ENCODE measurements at places on chromosomes 7 and 10.
A peak's percentile ranks its signal among the peaks of the same experiment; 100 is the strongest.

GRCh38 chr10:118271671-118272070 lies 70.5 kb downstream of the FAM204A start:
- DNase-seq: no peak

GRCh38 chr10:110636932-110637557 lies 7.1 kb upstream of the RBM20 start:
- peak; percentile 77 for DNase-seq

DNA sequence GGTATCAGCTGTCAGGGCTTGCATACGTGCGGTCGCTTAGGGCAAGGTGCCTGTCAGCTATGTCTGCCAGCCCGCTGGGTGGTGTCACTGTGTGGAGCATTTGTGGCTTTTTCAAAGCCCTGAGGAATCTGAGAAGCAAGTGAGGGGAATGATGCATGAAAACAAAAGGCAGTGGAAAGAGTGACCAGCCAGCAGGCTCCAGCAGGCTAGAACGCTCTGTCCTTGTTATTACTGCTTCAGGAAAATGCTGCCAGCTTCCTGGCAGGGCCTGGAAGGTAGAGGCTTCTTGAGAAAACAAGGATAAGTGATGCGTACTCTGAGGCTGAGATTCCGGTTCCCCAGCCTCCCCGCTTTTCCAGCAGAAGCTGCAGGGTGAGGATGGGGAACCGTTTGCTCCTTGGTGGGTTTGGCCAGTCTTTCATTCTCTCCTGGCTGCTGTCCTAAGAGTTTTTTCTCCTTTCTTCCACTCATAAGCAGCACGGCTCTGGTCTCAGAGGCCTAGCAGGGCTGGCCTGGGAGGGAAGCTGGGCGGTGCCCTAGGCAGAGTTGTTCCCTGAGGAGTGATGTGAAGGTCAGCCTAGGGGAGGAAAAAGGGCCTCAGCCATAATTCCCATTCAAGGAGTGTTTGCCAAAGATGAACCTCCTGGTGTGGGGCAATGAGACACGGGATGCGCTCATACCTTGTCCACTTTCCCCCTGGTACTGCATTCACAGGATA lies 42.8 kb upstream of the MKLN1 start:
- no peak for DNase-seq

- DNase-seq: peak; percentile 32
Measured at GRCh38 chr10:115093286-115093775, at the start of gene ATRNL1. Gene ATRNL1, plus strand, starts transcription at chr10:115093365. Its CDS starts 386 bp downstream, at chr10:115093751.

- peak; percentile 22 for DNase-seq
Measured at GRCh38 chr7:1899951-1900762, 230.1 kb downstream of the ELFN1 start.

DNA sequence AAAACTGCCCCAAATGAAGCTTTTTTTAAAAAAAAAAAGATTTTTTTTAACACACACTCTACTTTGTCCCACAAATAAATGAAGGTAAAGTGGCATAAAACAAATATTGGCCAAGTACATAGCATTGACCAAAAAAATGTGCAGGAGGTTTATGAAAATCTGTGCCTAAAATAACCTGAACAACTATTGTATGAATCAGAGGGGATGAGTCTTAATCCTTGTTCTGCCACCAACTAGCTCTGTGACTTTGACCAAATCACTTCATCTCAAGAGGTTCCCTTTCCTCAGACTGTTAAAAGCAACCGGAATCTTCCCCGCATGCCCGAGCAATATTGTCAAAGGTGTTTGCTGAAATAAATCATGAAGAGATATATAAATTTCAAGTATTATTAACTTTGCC lies 150.4 kb upstream of the NEBL start:
- no peak for DNase-seq

DNA sequence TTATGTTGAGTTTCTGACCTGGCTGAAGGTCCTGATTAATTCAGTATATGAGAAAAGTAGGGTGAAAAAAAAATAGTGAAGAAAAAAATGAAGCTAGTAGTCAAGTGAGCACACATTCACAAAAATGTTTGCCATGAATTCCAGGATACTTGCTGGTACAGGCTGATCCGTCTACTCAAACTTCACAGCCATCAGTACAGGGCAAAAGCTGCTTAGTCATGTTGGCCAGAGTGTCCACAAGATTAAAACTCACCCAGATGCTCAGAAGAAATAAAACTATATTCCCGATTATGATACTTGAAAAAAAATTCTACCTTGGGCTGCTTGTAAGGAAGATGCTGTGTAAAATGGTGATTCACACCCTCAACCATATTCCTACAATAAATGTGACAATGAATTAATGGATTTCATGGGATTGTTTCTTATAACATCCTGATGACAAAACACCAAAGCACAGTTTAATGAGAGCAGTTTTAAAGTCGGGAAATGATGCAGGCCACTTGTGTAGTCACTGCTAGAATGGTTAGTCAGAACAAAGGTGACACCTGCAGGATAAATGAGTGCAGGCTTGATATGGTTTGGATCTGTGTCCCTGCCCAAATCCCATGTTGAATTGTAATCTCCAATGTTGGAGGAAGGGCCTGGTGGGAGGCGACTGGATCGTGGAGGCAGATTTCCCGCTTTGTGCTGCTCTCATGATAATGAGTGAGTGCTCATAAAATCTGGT lies 49.2 kb upstream of the ANKRD1 start:
- DNase-seq: no peak

DNA sequence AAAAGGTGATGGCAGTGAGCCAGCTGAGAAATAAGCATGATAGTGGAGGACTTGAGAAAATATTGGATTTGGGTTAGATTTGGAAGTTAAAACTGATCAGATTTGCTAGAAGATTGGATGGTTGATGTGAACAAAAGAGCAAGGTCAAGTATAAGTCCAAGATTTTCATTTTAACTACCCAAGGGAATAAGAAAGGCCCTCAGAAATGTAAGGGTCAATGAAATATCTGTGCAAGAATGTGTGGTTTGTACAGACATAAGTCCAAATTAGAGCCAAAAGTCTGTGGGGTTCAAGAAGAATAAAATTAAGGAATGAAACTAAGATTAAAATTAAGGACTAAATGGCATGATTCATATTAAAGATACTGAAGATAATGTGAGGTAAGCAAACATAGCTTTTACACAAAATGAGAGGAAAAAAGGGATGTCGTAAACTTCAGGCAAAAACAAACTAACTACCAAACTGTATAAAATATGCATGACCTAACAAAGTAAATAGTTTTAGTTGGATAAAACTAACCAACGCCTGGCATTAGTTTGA lies 78.4 kb upstream of the CACNA2D1 start:
- DNase-seq: no peak

- DNase-seq: peak; percentile 47
Measured at GRCh38 chr10:69801434-69802315, at the start of gene COL13A1. Gene COL13A1, plus strand, starts transcription at chr10:69801906. Its CDS starts 518 bp downstream, at chr10:69802424.

DNA sequence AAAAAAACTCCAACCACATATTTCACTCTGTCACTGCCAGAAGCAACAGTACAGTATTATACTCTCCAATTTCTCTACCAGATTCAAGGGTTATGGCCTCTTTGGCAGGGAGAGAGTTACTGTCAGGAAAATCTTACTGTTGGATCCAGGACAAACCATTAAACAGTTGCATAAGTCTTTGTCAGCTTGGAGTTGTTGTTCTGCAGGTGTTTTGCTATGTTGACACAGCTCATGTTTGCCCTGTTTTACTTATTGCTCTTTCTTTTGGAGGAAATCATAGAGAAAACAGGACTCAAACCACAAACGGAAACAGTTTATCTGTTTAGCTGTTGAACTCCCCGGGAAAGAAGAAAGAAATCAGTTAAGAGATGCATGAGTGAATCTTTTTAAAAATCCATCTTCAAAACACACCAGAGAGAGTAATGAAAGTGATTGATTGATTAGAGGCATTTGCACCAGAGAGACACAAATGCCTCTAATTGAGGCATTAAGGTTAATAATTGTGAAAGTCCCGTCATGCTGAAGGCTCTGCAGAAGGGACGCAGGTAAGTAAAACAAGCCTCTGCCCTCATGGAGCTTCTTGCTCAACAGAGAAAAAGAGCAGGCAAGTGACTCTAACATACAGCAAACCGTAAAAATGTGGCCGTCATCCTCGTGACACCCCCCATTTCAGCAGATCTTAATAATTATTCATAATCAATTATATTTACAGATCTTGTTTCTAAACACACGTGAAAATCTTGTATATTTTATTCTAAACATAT lies 38.7 kb upstream of the ARHGAP21 start:
- no peak for DNase-seq

DNA sequence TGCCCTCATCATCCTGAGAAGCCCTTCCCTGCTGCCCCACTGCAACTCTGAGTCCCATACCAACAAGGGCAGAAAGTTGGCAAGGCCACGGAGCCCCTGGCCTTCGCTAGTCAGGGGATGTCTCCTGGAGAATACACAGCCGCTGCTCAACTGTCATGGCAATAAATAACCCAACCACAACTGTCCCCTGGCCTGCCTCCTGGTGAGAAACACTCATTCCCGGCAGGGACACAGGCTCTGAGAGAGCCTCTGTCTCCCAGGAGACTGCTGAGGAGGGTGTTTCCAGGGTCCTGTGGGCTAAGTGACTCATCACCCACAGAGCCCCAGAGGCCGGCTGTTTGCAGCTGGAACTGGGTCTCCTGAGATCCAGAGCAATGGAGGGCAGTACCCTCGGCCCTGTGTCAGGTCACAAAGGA lies 354.1 kb downstream of the TNS3 start:
- DNase-seq: peak; percentile 53

DNA sequence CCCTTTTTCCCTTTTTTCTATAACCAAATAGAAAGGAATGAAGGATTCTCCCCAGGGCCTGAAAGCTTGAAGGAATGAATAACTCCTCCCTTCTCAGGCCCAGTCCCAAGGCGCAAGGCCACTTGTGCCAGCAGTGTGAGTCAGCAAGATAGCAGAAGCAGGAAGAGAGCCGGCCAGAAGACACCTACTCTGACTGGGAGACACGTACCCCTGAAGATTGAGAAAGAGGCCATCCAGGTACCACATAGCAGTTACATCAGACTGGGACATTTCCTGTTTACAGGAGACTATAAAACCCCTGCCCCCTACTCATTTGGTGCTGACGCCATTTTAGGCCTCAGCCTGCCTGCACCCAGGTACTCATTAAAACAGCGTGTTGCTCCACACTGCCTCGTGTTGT lies 65.5 kb downstream of the LRRC17 start:
- DNase-seq: no peak

GRCh38 chr10:69860271-69860670 lies 58.6 kb downstream of the COL13A1 start:
- no peak for DNase-seq

DNA sequence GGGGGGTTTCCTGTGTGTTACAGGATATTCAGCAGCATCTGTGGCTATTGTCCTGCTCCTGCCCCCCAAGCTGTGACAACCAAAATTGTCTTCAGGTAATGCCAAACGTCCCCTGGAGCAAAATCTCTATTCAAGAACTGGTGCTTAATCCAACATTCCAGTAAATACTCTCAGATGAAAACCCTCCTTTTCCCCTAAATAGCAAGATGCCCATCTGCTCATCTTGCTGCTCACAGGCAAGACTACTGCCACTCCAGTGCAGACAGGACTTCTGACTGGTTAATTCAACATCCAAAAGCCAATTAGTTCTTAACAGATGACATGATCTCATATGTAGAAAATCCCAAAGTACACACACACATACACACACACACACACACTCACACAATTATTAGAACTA lies 20.5 kb upstream of the JAZF1 start:
- DNase-seq: no peak

- no peak for DNase-seq
Measured at GRCh38 chr10:13382703-13383398, 34.8 kb upstream of the SEPHS1 start.

DNA sequence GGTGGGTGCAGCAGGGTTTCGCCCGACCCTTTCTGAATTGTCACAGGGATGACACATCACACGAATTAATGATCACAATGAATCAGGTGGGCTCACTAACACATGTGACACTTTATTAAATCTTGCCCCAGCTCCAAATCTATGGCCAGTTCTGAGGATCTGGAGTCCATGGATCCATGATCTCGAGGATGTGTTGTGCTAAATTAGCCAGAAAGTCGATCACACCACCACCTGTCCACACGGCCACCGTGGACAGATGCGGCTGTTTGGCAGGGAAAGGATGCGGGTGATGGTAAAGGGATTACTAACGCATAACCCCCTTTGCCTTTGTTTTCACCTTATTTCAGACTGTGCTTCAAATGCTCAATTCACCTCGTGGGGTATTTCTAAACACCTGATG lies 96.4 kb downstream of the COBL start:
- DNase-seq: no peak

DNA sequence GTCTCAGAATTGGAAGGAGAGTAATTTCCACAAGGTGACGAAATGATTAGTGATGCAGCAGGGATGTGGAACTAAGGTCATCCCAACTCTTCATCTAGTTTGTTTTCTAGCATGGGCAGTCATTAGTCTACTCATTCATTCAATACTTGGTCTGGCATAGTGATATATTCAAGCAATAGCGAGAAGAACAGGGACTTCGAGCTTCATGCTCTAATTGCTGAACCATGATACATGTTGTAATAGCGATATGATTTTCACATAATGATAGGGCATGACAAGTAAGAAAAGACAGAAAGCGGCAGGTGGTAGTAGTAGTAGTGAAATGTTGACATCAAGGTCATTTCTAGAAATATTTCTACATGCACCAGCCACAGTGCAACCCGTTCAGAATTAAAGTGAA lies 652.1 kb downstream of the PHTF2 start:
- DNase-seq: no peak

DNA sequence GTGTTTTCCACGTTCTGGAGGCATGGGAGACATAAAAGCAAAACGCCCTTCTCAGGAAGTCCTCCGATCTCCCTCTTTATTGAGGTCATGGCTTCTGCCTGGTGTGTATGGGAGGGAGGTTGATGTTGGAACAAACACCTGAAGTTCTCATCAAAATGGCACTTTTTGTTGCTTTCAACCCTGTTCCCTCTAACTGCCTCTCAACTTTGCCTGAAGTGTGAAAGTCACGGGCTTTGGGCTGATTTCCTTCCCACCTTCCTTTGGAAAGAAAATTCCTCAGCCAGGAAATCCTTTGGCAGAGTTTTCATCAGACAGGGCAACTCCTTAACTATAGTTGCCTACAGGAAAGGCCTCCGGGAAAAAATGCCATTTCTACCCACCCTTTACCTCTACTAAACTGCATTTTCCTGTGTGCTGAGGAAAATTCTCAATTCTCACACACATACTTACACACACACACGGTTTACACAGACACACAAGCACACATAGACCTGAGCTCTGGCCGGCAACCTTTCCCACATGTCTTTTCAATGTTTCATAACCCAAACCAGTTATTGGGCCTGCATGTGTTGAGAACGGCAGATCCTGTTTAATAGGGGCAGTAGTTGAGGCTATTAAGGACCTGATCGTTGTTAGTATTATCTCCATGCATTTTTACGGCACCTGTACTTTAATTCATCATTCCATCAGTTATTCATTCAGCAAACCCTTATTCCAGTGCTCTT lies 36.4 kb downstream of the CYP17A1 start:
- DNase-seq: no peak

- no peak for DNase-seq
Measured at GRCh38 chr7:71303566-71303965, 171.6 kb downstream of the GALNT17 start.
